ENCODE measurements at places on chromosomes 2 and 18. TPM values are rescaled to one million over a fixed set of nuclear protein-coding genes. Genes with fewer than 3 reads are reported as not detected.

DNA sequence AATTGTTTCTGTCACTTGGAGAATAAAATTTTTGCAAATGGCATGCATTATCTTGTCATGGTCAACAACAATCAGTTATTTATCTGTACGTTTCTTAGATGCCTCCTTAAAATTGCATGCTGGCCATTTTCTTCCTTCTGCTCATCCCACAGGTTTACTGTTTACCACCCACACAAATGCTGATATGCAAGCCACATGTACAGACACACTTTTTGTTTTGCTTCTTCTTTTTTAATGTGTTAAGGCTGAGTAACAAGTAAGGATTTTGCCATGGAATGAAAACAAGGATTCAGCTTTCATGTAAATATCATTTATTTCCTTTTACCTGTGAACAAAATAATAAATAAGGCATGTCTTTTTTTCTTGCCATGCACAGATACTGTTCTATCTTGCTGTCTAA is 1077.1 kb upstream of the ZEB2 start:
- no peak for DNase-seq

- DNase-seq = no peak
Observed at GRCh38 chr2:198383392-198383791, 579.0 kb downstream of the PLCL1 start.

IL18RAP gene
- 1.2 TPM for polyA plus RNA-seq

TMEM17 gene
- not detected for polyA plus RNA-seq

DNA sequence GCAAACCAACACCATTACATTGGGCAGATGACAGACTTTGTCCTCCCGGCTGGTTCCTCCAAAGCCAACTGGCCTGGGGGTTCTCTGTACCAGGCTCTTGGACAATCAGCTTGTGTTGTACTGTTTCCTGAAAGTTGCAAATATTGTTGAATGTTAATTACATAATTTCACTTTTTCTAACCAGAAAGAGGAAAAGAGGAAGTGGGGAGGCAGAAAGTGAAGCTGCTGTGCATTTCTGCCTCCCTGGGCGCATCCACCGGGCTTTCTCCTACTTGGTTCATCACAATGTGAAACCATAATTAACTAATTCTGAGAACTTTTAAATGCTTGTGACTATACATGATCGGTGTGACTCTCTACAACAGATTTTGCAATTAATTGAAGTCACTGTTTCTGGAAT is 10.1 kb downstream of the TWIST2 start:
- DNase-seq = no peak
